Activated CD4-positive, alpha-beta T cell treated with anti-CD3 and anti-CD28 coated beads, Interleukin-2, amount 10 ng/mL, durations not matched to agents 7 days and 5 days (primary cell): ENCODE measurements at places on chromosomes 1 and 21.

DNA sequence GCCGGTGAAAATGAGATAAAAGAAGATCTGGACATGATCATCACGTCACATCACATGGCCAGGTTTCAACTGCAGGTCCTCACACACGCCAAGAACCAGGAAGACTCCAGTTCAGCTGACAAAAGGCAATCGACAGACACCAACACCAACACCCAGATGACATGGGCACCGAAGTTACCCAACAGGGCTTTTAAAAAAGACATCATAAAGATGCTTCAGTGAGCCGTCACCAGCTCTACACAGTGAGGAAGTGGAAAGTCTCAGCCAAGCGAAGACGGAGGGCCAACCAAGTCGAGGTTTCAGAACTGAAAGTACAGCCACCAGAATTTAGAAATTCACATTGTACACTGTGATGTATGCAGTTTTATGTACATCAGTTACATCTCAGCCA is 154.3 kb upstream of the COL6A1 start:
- DNase-seq, result peak; percentile 45

- no peak for DNase-seq
These were observed 39.9 kb upstream of the ABCA4 start for GRCh38 chr1:94160811-94161210.

- DNase-seq, result no peak
These were observed 782.2 kb upstream of the NCAM2 start for GRCh38 chr21:20215959-20216358.

DNA sequence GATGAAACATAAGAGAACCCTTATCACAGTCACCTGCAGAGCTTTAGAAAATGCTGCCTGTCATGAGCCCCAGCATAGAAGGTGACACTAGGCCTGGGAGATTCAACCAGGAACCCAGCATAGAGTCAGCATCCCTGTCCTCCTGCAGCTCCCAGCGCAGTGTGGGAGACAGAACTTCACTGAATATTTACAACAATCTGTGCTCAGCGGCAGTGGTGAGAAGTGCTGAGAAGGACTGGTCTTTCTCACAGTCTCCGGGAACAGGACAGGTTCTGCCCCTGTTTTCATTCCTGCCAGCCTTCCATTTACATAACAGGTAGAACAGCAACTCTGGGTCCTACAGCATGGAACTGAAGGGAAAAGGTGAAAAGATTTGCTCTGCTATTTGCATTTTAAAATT is 83.5 kb upstream of the GADD45A start:
- no peak for DNase-seq

DNA sequence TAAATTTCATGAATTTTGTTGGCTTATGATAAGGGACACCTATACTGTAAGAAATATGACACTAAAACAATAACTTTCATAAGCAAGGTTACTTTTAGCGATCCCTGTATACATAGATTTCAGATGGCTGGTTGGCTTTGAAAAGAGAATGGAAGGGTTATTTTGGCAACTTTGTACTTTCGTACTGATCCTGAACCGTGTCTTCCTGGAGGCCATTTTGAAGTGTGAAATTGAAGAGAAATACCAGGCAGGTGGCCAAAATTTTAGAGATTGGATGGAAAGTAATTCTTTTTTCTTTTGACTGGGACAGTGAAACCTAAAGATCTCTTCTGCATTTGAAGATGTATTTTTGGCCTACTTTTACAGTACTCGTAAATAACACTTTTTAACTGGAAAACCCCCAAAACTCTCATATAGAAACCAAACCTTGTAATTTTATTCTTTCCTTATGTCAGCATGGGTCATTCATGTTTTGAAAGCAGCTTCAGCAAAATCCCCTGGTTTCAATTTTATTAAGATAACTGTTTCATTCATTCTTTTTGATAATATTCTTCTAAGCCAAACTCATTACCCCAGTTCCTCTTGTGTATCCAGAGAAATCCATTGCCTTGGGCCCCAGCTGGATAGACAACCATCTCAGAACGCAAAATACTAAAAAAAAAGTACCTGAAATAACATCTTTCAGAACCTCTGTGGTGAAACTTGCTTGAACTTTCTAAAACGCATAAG is 38.4 kb upstream of the ZNF281 start:
- DNase-seq, result no peak

GRCh38 chr1:55623311-55623710 is 408.1 kb upstream of the USP24 start:
- no peak for DNase-seq

DNA sequence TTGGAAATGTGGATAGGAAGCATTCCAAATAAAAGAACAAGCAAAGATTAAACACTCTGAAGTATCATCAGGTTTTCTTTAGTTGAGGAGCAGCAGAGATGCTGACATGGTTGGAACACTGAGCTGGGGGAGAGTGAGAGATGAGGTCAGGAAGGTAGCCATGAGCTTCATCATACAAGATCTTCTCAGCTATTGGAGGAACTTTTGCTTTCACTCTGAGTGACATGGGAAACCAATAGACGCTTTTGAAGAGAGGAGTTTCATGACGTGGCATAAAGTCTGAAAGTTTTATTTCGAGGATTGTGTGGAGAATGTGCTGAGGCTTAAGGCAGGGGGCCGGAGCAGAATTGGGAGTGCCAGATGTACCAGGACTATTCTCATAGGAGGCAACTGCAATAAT is 616.2 kb upstream of the CAMK1G start:
- DNase-seq, result no peak

GRCh38 chr1:112318698-112319370 is 77.2 kb upstream of the CTTNBP2NL start:
- no peak for DNase-seq

- DNase-seq, result no peak
These were observed 11.1 kb downstream of the ADGRL2 start for GRCh38 chr1:81811757-81812371.

- peak; percentile 12 for DNase-seq
These were observed 47.9 kb downstream of the PHACTR4 start for GRCh38 chr1:28417441-28417922.

DNA sequence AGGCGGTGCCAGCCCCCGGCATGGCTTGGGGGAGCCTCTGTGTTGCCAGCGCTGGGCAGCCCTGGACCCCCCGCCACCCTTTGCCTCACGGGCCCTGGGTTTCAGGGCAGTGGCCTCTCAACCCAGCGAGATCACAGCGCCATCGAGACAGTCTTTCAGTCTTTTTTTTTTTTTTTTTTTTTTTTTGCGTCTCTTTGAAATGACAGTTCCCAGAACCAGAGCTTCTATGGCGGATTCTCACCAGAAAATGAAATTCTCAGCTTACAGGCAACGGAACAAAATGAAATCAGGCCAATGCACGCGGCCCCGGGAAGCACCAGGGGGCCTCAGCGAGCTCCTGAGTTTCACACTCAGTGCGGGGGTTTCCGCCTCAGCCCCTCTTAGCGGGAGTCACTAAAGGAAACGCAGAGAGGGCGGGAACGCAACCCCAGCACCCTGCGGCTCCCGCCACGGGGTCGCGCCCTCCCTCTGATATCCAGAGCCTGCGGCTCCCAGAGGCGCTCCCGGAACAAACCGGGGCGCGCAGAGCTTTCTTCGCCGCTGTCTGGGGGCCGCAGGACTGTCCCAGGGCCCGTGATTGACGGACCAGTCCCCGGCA is 8.0 kb upstream of the COL6A1 start:
- DNase-seq, result peak; percentile 68

GRCh38 chr1:222071387-222071786 is 329.5 kb upstream of the DUSP10 start:
- DNase-seq, result no peak

DNA sequence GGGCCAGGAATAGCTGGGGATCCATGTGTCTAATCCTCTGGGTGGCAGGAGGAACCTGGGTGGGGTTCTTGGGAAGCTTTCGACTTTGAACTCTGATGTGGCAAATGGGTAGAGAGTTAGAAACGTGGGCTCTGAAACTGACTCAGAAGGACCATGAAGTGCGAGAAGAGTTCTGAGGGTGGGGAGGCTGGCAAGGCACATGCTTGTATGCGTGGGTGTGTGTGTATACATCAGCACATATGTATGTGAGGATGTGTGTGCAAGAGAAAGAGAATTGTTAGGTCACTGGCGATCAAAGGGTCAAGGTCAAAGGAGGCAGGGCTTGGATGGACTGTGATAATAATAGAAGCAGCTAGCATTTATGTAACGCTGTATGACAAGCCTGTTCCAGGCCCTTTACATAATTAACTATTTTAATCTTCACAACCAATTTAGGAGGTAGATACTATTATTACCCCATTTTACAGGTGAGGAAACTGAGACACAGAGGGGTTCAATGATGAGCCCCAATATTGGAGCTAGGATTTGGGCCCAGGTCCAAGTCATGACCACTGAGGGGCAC is 84.5 kb upstream of the POU3F1 start:
- no peak for DNase-seq

GRCh38 chr1:6827079-6827478 is 41.8 kb downstream of the CAMTA1 start:
- no peak for DNase-seq

GRCh38 chr1:2950926-2951305 is 70.4 kb upstream of the ACTRT2 start:
- no peak for DNase-seq
